Stimulated activated CD4-positive, alpha-beta T cell treated with anti-CD3 and anti-CD28 coated beads, Interleukin-2, amount 100 ng/mL, for 4 hours (primary cell): ENCODE measurements at places on chromosomes 12 and 14.
A peak's percentile ranks its signal among the peaks of the same experiment; 100 is the strongest.

DNA sequence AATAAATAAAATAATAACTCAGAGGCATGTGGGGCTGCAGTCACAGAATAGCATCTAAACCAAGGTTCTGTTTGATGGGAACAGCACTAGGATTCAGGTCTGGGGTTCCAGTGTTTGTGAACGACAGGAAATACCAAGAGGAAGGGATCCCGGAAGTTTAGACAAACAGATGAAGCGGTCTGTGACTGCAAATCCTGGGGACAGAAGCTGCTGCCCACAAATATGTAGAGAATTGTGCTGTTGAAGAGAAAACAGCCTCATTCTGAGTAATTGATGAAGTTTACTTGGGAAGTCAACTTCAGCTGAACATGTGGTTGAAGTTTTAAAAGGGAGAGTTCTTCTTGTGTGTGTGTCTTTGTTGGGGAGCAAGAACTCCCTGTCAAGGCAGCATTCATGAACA lies 98.4 kb upstream of the TBX5 start:
- DNase-seq, result no peak

DNA sequence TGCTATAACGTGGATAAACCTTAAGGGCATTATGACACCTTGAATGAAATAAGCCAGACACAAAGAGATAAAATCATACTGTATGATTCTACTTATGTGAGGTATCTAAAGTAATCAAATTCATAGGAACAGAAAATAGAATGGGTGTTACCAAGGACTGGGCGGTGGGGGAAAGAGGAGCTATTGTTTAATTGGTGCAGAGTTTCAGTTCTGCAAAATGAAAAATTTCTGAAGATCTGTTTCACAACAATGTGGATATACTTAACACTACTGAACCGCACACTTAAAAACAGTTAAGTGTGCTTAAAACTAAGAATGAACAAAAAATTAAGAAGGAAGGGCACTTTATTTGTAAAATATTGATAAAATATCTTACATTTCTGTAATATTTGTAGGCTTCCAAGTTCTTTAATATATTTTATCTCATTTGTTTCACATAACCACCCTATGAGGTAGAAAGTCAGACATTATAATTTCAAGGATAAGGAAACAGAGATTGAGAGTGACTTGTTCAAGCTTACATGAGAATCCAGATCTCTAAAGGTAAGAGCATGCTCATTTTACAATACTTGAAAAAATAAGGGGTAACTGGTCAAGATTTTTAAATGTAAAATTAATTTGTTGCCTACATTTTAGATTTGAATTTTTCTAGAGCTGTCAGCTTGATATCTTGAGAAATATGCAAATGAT lies 14.9 kb downstream of the LTA4H start:
- no peak for DNase-seq

DNA sequence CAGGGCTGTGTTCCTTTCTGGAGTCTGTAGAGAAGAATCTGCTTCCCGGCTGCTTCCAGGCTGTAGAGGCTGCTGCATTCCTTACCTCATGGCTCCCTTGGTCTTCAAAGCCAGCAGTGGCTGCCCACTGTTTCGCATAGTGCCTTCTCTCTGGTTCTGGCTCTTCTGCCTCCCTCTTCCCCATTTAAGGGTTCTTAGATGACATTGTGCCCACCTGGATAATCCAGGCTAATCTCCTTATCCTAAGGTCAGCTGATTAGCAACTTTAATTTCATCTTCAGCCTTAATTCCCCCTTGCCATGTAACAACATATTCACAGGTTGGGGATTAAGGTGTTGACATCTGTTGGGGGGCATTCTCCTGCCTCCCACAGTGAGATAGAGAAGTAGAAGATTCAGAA lies 208.6 kb upstream of the TMTC1 start:
- DNase-seq, result no peak

DNA sequence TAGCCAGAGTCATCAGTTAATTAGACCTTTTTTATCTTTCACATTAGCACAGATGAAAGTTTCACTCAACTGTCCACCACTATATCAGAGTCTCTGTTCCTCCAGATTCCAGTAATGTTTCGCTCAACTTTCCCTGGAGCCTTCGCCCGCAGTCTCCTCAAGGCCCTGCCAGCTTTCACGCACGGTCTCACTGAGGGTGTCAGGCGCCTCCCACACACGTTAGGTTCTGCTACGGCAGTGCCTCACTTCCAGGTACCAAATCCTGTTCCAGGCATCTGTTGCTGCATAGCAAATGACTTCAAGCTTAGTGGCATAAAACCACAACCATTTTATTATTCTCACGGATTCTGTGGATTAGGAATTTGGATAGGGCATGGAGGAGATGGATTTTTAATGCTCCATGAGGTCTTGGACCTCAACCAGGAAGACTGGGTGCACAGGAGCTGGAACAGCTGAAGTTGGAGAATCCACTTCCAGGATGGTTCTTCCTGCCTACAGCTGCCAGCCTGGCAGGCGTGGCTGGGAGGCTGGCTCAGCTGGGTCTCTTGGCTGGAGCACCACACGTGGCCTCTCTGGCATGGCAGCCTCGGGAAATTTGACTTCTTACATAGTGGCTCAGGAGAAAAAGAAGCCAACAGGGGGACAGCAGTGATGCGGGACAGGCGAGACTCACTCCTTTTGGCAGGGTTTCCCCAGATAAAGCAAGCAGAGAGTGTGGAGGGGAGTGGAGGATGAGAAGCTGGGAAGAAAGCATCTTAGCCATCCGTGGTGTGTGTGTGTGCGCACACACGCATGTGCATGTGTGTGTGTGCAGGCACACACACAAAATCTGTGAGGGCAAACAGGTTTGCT lies 21.3 kb upstream of the BCDIN3D start:
- DNase-seq, result no peak

DNA sequence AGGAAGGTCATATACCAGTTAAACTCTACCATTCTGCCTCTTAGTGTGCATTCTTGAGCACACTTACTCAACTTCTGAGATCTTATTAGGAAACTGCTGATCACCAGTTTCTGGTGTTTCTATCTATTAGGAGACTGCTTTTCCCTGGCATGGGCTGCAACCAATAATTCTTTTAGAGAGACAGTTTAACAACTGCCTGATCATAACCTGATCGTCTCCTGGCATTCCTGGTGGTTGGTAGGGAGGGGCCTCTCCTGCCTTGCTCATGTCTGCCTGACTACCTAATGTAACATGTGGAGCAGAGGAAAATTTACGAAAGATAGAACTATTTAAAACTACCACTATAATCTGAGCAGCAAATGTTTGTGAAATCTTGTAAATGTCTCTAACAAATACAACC lies 75.3 kb upstream of the MGAT4C start:
- no peak for DNase-seq

DNA sequence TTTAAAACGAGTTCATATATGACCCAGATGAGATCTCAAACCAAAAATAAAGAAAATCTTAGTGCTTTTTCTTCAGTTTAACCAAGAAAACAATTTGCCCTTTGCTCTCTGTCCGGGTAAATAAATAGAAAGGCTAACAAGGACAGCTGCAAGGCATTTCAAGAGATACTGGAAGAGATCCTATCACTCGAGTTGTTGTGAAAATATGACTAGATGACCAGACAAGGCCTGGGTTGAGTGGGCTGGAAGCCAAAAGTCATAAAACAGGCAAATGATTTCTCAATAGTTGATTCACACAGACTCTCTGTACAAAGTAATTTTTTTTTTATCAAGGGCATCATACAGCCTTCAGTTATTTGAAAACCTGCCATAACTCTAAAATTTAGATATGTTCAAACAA lies 55.9 kb upstream of the AVPR1A start:
- no peak for DNase-seq

GRCh38 chr14:81329640-81330381 lies 70.3 kb downstream of the STON2 start:
- DNase-seq, result no peak

DNA sequence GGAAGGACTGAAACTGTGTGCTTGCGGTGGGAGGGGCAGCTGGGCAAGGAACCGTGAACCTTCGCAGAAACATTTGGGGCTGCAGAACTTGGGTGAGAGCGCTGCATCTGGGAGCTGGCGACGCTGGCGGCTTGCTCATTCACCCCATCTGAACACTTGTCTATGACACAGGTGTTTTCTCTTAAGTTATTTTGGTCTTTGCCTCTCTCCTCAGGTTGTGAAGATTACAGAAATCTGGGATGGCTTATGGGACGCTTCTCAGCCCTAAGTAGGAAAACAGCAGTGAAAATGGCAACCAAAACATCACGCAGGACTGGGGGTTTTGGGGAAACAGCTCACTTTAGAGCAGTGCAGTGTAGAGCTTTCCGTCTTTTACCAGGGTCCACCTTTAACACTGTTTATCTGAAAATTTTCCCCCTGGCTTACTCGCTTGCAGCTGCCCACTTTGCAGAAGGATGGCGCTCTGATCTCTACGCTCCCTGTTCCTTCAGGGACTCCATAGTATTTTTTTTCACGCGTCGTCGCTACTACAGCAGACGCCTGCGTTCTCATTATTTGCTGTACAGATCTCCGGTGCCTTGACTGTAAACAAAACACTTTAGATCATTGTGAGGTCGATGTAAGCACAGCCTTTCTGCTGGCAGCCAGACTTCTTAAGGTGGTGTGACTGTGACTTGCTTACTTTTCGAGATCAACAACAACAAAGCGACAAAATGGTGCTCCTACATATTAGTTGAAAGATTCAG lies 2.7 kb upstream of the CDKN1B start:
- no peak for DNase-seq

- DNase-seq, result no peak
These were observed 60.1 kb upstream of the OTX2 start for GRCh38 chr14:56870336-56870735.

DNA sequence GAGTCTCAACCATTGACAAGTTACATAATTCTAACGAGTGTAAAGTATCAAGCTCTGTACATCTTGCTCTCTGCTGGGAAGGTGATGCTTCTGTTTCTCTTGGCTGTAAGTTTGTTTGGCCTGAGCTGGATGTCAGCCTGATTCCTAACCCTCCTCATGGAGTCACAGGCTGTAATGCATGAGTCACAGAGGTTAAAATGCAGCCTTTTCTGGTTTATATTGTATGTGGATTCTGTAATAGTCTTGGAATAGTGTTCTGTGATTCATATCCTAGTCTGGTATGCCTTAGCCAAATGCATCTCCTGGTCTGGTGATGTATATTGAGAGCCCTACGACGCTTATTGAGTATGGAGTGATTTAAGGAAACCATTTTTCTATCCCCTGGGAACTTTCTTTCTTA lies 104.5 kb upstream of the FRMD6 start:
- no peak for DNase-seq

GRCh38 chr14:102088012-102088792 lies 1.4 kb upstream of the HSP90AA1 start:
- peak; percentile 66 for DNase-seq

- DNase-seq, result no peak
These were observed 132.5 kb downstream of the DAAM1 start for GRCh38 chr14:59320763-59321625.

GRCh38 chr12:47218191-47218654 lies 138.5 kb upstream of the AMIGO2 start:
- DNase-seq, result no peak

GRCh38 chr12:46174919-46175318 lies 93.9 kb downstream of the SLC38A1 start:
- no peak for DNase-seq
